CD4-positive, alpha-beta T cell treated with Interleukin-2 at 100 ng/mL for 4 hours (primary cell): ENCODE measurements at places on chromosomes 7 and 10.
A peak's percentile ranks its signal among the peaks of the same experiment; 100 is the strongest.

DNA sequence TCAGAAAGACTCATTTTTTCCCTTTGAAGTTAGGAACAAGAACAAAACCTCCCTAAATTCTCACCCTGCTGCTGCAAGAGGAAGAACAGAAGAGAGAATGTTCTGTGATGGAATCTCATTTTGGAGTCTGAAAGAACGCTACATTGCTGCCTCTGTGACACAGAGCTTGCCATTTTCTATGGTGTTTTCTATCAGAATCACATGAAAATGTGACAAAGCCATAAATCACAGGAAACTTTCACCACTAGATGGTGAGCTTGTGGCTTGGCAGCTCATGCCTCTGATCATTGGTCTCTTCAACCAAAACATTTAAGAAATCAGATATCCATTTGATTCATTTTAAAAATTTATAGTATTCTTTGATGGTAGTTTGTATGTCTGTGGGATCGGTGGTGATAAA lies 82.9 kb downstream of the CADPS2 start:
- no peak for DNase-seq

- DNase-seq, result no peak
These were observed 8.5 kb upstream of the POT1 start for GRCh38 chr7:124938128-124938527.

- no peak for DNase-seq
These were observed 16.3 kb downstream of the ZMIZ1 start for GRCh38 chr10:79084972-79085597.

- DNase-seq, result no peak
These were observed 8.0 kb upstream of the SMARCD3 start for GRCh38 chr7:151256410-151257045.

GRCh38 chr10:34420795-34421194 lies 394.3 kb downstream of the PARD3 start:
- DNase-seq, result no peak

DNA sequence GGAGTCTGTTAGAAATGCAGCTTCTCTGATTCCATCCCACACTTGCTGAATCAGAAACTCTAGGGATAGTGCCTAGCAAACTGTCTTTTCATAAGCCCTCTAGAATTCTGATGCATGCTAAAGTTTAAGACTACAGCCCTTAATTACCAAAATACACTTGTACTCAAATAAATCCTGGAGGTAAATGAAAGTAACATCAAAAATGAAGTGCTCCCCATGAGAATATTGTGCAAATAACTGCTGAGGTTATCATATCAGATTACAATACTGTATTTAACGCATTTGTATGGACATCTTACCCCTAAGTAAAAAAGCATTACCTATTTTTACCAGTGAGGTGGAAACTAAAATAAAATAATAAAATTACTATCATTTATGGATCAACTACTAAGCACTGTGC lies 104.7 kb downstream of the CHCHD3 start:
- DNase-seq, result no peak

DNA sequence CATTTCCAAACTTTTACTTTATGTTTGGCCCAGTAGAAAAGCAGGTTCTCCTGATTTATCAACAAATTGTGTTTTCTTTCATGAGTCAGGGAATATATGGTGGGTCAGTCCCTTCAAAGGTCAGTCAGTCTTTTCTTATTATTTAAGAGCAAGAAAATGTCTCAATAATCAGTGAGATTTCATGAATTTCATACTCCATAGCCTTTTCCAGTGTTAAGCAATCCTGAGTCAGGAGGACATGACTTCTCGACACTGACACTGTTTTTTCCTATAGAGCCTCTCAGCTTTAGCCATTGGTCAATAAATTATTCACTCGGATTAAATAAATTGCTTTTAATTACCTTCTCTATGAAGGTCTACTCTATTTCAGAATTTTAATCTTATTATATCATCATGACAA lies 334.5 kb downstream of the SORCS1 start:
- no peak for DNase-seq

DNA sequence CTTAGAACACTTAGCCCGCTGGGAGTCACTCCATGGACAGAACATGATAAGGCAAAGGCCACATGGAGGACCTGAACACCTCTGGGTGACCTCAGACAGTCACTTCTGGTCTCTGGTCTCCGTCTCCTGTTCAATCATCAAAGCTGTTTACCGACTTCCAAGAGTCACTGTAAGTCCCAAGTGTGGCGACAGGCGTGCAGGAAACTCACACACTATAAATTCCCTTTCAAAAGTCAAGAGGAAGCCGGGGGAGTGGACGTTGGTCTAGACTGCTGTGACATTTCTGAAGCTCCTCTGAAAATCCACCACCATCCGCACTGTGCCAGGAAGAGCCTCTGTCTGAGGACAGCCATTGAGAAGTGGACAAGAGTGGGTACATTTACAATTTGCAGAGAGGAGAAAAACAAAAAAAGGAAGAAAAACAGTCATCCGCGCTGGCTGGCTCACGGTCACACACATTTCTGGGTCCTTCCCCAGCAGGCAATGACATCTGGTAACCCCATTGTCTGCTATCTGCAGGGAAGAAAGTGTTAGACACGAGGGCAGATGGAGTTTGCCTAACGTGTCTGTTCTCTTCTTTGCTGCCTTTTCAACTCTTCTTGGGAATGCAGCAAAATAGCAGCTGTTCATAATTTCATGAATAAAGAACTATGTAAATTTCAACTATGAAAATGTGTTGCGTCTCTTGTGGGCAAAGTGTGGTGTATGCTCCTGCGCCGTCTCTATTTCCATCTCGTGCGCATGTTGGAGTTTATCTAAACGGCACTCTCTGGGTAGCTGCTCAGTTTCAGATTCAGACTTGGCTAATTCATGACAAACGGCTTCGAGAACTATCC lies 32.9 kb upstream of the CUX1 start:
- no peak for DNase-seq

GRCh38 chr7:155002411-155003091 lies 373 bp downstream of the PAXIP1 start:
- no peak for DNase-seq

DNA sequence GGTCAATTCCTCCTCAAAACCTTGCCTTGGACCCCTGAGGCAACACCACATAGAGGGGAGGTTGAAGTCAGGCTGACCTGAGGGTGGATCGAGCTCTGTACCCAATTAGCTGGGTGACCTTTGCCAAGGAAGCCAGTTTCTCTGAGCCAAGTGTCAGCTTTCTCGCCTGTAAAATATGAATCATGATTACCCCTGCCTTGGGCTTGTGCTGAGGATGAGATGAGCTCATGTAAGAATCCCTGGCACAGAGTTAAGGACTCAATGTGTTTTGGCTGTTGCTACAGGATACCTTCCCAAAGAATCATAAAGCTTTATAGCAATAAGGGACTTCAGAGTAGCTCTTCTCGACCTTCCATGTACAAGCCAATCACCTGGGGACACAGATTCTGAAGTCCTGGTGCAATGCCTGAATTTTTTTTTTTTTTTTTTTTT lies 43.5 kb upstream of the CACUL1 start:
- DNase-seq, result no peak

GRCh38 chr7:45404622-45405021 lies 169.5 kb upstream of the ADCY1 start:
- DNase-seq, result no peak

GRCh38 chr7:143176128-143176527 lies 7.1 kb upstream of the TAS2R39 start:
- DNase-seq, result no peak

- DNase-seq, result no peak
These were observed 223.5 kb downstream of the GLRX3 start for GRCh38 chr10:130359711-130360110.

DNA sequence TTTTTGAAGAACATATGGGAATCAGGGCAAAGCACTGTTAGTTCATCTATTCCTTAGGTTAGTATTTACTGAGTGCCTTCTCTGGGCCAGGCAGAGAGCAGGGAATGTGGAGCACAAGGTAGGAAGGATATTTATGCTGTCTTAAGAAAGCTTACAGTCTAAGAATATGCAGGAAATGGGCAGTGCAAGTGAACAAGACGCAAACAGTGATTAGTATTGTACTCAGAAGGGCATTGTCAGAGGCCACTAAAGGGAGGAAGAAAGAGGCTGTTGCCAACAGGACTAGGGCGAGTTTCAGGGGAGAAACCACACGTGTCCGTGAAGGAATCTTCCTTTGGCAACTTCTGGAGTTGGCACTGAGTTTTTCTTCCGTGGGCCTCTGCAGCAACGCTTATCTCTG lies 552.8 kb upstream of the COBL start:
- no peak for DNase-seq

DNA sequence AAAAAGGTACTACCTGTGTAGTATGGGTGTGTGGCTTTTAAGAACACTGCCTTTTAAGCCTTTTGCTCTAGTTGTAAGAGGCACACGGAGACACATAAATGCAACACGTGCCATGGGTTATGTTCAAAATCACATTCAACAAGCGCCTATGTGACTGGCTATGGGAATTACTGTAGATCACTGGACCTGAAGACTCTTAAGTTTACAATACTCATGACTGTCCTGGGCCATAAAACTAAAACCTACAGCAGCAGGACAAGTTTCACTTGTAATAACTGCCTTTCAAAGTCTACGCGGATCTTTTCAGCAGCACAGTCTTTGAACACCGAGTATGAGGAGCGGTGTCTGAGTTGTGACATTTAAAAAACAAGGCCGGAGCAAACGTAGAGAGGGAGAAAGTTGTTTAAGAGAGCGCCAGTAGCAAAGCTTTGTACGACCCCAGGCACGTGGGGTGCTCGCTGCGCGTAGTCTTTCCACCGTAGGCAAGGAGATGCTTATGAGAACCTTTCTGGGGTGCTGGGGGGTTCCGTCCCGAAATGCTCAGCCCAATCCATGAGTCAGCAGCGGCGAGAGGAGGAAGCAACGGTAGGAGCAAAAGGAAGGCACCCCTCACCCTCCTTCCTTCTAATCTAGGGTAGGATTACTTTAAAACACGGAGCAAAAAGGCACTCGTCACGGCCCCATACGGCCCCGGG lies 662 bp downstream of the DNAJC2 start:
- peak; percentile 32 for DNase-seq

DNA sequence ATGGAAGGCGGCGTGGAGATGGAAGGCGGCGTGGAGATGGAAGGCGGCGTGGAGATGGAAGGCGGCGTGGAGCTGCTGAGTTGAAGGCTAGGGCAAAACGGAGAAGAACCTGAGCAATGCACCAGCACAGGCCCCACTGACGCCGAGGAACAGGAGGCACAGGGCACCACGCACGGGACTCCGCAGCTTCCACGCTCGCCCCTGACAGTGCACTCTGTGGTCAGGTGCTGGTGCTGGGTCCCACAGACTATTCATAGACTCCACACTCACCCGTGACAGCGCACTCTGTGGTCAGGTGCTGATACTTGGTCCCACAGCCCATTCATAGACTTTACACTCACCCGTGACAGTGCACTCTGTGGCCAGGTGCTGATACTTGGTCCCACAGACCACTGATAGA lies 34.0 kb downstream of the CPXM2 start:
- DNase-seq, result no peak

DNA sequence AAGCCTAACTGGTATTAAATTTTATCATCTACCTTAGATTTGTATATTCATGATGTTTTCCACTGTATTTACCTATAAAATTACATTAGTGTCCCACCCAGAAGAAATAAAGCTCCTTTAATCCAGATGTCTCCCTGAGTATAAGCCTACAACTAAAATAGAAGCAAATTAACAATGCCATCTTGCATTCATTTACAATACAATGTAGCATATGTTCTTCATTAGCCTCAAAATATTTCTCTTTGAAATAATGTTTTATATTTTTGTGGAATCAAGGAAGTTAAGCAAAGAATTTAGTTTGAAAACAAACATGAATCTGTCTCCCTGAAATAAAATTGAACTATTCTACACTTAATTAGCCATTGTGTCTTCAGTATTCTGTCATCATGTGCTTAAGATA lies 112.3 kb downstream of the CACNA2D1 start:
- no peak for DNase-seq
